ENCODE measurements at places on chromosomes 12 and 14. TPM values are rescaled to one million over a fixed set of nuclear protein-coding genes. Genes with fewer than 3 reads are reported as not detected.

DNA sequence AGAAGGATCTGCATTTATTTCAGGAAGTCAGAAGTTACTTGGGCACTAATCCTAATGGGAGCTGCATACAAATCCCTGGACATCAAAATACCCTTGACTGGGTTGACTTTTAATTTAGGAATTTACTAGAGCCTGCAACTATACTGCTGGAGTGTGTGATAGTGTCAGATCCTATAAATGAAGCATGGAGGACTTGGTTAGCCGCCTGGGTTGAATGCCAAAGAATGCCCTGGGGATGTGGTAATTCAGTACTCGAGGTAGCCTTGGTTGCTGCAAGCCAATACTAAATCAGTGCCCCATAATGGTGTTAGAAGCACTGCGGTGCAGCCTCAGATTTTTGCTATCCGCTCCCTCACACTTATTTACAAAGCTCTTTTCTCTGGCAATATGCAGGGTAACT is 184.9 kb downstream of the CAPZA3 start:
- DNase-seq, result no peak

Gene FGF6
- not detected for total RNA-seq

GRCh38 chr12:120651821-120652220 is 11.4 kb downstream of the CABP1 start:
- DNase-seq, result peak; percentile 55

DNA sequence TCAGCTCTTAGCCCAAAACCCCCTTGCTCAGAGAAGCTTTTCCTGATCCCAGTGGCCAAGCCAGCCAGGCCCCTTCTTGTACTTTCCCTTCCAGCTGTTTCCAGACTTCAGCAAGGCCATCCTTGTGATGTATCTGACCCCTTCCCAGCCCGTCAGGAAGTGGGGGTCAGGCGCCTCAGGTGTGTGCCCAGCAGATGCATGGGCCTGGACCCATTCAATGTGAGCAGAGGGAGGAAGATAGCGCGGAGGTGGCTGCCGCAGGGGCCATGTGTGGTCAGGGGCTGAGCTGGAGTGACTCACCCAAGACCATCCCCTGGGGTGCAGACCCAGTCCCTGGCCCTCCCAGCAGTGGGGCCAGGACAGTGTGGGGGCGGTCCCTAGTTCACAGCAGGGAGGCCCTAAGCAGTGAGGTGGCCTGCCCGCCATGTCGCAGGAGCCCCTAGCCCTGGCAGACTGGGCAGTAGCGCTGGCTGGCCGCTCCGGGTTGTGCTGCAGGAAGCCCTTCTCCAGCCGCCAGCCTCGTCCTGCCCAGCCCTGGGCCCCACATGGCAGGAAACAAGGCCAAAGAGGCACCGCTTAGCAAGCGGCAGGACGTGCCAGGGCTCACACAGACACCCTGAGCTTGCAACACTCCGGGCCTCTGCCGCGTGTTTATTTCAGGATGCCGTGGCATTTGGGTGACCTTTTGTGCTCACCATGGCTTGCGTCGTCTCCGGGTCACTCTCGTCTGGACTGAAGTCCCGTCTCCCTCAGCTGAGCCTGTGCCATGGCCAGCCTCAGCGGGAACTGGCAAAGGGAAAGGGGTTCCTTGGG is 12.0 kb downstream of the ADSS1 start:
- no peak for DNase-seq

DNA sequence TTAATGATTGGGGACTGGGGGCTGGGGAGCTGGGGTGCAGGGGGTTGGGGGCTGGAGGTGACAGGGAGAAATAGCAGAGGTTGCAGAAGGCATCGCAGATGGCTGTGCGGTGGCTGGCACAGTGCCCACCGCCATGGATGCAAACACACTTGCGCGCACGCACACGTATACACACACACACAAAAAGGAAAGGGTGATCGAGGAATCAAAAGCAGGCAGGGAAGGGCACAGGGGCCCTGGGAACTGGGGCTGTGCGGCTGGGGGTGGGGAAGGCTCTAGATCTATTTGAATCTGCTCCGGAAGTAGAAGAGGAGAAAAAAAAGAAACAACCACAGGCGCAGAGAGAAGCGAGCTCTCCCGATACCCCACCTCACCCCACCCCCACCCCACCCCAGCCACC is 39.4 kb downstream of the ZFHX2 start:
- no peak for DNase-seq

Gene TOMM20L
- not detected for total RNA-seq

Gene SLC10A1
- total RNA-seq, result not detected

Gene ABCC9
- not detected for total RNA-seq

DNA sequence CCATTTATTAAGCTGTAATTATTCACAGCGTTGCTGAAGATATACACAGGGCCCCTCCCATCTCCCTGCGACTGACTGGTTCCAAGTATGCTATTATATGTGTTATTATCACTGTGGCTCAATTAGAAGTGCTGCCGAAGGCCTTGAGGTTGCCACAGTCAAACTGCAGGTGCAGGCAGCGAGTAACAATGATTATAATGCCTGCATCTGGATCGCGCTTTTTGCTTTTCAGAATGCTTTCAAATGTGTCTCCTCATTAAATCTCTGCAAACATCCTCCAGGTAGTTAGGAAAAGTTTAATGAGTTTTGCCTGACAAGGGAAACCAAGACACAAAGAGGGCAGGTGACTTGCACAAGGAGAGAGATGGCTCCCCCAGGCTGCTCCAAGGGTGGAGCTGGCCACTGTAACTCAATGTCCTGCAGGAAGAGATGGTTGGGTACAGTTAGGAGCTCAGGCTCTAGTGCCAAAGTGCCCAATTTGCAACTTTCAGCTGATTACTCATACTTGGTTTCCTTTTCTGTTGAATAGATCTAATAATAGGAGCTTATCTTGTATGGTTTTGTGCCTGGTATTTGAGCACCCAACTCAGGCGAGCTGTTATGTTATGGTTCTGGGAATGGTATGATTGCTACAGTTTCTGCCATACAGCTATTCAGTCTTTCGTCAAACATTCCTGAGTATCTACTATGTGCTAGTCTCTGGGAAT is 1.7 kb upstream of the SYNE3 start:
- DNase-seq, result no peak

DNA sequence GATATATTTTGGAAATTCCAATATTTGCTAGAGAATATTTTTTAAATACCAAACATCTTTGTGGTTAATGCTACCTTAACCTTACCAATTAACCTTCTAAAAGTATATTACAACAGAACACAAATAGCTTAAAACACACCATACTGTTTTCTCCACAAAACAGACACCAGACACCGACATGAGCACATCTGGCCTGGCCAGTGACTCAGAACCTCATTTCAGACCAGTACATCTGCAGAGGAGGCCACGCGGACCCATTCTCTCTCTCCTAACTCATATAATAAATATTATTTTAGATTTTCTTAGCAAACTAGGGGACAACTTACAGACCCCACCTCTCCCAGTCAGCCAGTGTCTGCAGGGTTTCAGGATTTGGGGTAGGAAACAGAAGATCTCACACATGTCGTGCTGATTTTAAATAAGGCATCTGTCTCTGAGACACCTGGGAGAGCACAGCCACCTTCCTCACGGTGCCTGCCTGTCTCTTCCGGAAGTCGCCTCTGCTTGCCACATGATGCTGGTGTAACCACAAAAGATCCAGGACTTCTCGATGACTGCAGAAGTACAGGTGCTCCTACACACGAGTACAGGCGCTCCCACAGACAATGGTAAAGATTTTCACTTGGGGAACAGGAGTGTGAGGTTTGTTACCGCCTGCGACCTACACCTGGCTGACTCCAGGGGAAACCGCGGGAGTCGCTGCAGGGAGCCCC is 9.7 kb upstream of the ANKLE2 start:
- DNase-seq, result no peak

DNA sequence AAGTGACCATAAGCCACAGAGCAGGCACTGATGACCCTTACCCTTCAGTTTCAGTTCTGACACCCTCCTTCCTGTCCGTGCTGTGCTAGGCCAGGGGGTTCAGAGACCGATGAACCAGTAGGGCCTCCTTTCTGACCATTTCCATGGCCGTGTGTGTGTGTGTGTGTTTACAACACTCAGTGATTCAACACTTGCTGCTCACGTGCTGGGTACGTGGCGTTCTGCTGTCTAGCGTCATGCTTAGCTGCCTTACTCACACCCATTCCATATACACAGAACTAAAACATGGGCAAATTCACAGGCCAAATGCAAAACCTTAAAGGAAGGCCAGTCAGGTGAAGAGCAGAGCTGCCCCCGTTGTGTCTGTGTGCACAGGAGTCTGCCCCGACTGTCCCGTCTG is 67.5 kb downstream of the DNAH10 start:
- no peak for DNase-seq

GRCh38 chr14:34662561-34663088 is 32.7 kb upstream of the SNX6 start:
- DNase-seq, result no peak

DNA sequence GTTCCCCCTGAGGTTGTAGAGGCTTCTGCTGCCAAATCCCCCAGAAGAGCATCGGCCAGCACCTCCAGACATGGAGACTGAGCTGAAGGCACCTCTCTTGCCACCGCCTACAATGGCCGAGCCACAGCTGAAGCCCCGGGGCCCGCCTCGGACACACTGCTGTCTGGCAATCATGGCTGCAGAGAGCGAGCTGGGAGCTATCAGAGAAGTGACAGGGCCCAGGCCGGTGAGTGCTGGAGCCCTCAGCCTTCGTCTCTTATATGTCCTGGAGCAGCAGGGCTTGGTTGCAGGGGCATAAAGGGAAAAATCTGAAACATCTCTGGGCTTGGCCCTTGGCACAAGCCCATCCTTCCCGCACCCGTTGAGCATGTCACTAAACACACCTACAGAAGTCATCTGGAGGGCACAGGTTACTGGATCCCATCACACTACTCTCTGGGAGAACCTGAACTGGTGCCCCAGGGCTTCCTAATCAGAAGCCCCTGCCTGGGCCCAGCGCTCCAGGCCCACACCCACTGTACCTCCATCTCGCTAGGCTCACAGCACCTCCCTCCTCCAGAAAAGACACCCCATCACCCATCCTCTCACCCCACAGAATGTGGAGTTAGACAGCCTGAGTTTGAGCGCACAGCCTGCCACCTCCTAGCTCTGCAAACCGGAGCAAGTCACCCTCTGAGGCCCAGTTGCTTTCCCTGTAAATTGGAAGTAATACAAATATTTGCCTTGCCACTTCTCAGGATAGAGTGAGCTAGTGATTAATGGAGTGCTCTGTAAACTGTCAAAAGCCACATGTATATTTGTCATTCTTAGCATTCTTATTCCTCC is at the start of gene KRT4:
Gene KRT4 (minus strand): TSS at position 232 of the 825 bp plus-strand sequence. CDS start 58 bp downstream, at position 174.
- DNase-seq, result no peak

- DNase-seq, result no peak
Observed at GRCh38 chr12:130097342-130097741, 64.9 kb upstream of the FZD10 start.

DNA sequence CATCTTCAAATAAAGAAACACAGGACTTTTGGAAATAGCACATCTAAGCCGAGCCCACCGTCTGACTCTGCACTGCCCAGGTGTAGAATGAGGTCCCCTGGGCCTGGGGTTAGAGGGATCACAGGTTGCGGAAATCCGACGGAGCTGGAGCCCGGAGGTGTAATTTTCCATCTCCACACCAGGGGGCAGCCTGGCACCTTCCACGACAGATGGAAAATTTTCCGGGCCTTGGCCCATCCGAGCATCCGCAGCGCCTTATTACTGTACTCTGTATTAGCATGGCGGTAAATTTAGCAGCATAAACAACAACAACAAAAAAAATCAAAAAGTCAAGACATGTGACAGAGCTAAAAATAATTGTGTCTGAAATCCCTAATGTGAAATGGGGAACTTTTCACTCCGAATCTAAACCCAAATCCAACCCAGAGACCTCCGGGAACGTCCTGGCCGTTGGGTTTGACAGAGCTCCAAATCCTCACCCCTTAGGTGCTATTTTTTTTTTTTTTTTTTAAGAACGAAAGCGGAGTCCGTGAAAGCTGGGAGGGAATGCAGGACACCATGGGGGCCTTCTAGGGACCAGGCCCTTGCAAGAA is 93.9 kb downstream of the KSR2 start:
- DNase-seq, result peak; percentile 73

DNA sequence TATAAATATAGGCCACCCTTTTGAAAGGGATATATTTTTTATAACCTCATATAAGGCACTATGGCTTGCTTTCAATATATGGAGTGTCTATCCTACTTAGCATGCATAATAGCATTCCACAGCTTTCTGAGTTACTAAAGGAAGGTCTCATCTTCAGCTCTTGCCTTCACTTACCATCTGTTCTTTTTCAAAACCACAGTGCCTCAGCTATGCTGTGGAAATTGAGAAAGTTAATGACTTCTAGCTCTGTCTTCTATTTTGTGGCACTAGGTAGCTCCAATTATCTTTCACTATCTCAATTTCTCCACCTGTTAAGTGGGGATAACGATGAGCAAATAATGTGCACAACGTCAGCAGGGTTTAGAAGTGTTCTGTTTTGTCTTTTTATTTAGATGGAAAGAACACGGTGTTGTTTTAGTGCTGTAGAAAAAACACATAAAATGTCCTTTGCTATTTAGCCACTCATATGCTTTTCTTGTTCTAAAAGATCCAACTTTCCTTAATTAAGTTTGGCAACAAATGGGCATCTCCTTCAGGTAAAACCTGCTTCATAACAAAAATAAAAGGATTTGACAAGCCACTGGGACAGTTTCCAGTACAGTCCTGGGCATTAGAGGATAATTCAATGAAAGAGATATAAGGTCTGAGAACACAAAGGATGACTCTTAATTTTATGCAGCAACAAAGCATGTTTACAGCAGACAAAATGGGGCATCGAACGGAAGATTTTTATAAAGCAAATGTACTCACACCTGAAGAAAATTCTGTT is 462.0 kb upstream of the SYT1 start:
- no peak for DNase-seq

All from HT-29 (cell line).